Heart right ventricle (tissue), 16 donors: ENCODE measurements at places on chromosomes 1 and 21.

- DNase-seq = no peak
These were observed 994 bp upstream of the LAMTOR5 start for GRCh38 chr1:110408488-110408887.

- DNase-seq = no peak
These were observed 173.0 kb downstream of the ADGRL4 start for GRCh38 chr1:78833491-78833890.

DNA sequence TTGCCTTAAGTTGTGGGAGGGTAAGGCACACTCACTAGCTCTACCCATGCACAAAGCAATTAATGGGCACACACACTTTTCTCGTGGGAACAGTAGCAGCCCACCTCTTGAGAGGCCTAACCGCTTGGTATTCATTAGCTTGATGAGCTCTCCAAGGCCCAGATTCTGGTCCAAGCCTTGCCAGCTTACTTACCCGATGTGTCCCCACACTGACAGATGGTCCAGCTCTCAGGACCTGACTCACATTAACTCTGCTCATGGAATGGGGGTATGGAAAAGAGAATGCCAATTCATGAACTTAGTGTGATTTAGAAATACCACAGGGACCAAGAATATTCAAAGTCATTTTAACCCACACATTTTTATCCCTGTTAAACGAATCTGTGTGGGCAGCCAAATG lies 106.8 kb upstream of the CACHD1 start:
- no peak for DNase-seq

GRCh38 chr1:98404866-98405265 lies 256.7 kb upstream of the SNX7 start:
- no peak for DNase-seq

- no peak for DNase-seq
These were observed 56.7 kb upstream of the RAP1GAP start for GRCh38 chr1:21725748-21726392.

GRCh38 chr1:221786647-221787046 lies 44.8 kb upstream of the DUSP10 start:
- no peak for DNase-seq

- DNase-seq = no peak
These were observed 436.3 kb upstream of the RUNX1 start for GRCh38 chr21:35485364-35485763.

- no peak for DNase-seq
These were observed 22.4 kb downstream of the CASQ2 start for GRCh38 chr1:115746021-115746690.

- no peak for DNase-seq
These were observed 7.4 kb downstream of the IFNAR1 start for GRCh38 chr21:33332143-33332542.

DNA sequence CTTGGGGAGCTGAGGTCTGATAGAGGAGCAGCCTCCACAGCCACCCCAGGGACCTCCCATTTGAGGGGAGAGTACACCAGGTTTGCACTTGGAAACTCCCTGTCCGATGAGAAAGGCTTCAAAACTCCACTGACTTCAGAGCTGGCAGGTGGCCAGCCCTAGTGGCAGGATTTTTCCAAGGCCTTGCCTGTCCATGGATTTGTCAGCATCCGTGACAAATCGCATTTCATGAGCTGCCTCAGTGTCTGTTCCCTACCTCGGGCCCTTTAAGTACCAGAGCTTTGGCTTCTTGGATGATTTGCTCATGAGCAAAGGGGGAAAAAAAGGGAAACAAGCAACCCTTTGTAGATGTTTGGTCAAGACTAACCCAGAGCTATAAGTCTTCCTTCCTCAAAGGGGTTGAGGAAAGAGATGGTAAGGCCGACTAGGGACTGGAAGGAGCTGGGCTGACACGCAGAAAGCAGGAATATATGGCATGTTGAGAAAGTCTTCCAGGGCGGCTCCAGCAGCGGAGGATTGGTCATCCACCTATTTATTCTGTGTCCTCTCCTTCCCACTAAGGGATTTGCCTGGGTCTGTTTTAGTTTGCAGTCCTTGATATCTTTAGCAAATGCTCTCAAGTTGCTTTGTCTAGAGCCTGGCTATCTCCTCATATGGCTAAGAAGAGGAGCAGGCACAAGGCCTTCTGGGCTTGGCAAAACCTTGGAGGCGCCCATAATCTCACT lies 2.7 kb upstream of the HSPG2 start:
- peak; percentile 88 for DNase-seq

GRCh38 chr1:28247612-28248272 lies 11.6 kb upstream of the SESN2 start:
- DNase-seq = no peak

- DNase-seq = no peak
These were observed 101.9 kb downstream of the ZNF644 start for GRCh38 chr1:90919900-90920299.

DNA sequence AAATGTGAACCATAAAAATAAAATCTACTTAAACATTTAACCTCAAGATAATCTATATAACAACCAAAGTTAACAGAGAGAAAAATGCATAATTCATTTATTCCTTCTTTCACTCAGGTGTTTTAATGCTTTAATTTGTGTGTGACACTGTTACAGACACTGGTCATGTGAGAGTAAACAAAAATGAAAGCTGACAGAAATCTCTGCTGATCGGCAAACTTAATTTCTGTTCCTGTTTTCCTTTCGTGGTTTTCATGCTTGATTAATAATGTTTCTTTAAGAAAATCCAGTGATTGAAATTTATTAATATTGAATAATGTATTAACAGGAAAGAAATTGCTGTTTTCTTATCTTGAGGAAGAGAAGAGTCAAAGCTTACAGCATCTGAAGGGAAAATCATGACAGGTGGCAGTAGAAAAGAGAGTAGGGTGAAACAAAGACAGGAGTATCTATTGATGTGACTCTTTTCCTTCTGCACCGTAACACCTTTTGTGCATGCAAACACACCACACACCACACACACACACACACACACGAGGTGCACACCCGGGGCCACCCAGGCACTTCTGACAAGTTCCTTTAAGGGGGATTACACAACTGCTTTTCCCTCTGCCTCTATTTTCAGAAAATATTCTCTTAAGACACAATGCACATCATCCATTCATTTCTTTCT lies 1.6 kb downstream of the OR2AK2 start:
- DNase-seq = no peak

- no peak for DNase-seq
These were observed 41.3 kb upstream of the KCNE1 start for GRCh38 chr21:34553151-34553952.

GRCh38 chr1:209435654-209436566 lies 147.6 kb upstream of the CAMK1G start:
- peak; percentile 62 for DNase-seq

GRCh38 chr1:94596260-94596659 lies 54.7 kb upstream of the F3 start:
- no peak for DNase-seq

DNA sequence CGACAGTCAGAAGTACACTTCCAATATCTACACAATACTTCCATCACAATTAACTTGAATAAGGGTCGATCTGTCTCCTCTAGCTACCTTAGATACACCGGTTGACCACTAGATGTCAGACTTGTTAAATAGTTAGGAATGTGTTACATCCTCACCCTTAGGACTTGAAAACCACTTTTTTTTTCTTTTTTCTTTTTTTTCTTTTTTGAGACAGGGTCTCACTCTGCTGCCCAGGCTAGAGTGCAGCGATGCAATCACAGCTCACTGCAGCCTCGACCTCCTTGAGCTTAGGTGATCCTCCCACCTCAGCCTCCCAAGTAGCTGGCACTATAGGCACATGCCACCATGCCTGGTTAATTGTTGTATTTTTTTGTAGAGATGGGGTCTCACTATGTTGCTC lies 120.4 kb upstream of the GREM2 start:
- no peak for DNase-seq

DNA sequence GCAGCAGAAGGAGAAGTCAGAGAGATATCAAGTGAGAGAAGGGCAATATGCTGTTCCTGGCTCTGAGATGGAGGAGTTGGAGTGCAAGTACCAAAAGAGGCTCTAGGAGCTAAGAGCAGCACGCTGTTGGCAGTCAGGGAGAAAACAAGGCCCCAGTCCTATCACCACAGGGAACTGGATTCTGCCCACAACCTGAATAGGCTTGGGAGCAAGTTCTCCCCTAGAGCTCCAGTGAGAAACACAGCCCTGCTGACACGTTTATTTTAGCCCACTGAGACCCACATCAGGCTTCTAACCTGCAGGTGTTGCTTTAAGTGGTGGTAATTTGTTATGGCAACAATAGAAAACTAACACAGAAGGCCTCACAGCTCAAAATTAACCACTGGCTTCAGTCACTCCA lies 31.8 kb upstream of the ZNF644 start:
- no peak for DNase-seq

GRCh38 chr1:3454811-3455618 lies 550 bp downstream of the ARHGEF16 start:
- peak; percentile 63 for DNase-seq

DNA sequence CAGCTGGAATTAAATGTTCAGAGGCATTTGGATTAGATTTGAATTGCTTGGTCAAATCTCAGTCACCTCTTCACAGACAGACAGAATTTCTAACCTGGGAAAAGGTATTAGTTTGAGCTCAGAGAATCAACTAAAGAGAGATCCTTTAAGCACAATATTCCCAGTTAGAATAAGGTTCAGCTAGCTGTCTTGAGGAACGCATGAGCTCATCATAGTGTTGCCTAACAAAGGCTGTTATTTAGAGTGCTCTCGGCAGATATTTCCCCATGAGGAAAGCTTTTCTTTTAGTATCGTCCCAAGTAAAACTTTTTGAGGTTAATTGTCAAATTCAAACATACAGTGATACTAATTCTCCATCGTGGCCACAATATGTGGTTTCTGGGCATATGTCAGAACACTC lies 269.9 kb downstream of the HLX start:
- no peak for DNase-seq

DNA sequence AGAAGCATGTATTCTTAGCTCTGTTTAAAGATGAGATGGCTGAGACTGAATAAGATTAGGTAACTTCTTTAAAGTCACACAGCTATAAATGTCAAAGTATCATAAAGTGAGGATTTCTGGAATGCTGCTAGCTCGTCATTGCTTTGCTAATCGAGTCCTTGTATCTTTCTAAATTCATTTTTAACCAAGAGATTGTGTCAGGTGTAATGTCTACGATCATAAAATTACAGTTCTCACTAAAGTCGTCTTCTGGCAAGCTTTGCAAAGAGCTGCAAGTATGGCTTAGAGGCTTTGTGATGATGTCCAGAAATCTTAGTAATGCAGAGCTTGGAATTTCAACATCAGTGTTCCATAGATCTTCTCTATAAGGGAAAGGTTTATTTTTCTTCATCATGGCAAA lies 569.8 kb downstream of the LMO4 start:
- DNase-seq = no peak

DNA sequence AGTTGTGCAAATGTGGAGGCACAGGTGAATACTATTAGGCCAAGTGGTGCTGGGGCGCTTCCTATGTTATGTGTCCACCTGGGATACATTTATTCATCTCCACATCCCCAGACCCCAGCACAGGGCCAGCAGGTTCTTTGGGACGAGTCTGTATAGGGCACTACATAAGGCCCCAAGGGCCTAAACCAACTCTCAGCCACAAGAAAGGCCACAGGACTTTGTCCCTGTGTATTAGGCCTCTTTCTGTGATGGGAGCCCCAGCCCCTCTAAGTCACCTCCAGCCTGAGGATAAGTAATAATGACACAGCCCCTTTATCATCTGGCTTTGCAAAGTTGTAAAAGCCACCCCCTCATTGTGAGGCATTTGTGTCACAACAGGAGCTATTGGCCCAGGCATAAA lies 79.2 kb upstream of the CD1D start:
- no peak for DNase-seq

DNA sequence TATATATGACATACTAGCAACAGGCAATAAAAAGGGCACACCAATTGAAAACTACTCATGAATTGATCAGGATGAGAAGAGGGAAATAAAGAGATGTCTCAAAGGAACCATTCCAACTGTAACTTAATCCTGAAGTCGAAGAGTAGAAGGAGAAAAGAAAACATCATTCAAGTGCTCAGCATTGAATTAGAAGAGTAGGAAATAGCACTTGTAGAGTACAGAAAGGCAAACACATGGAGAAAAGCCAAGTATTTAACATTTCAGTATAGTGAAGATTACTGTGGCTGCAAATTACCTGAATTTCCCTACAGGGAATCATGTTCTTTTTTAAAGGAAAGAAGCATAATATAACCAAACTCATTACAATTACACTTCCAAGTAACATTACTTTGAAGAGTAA lies 205.0 kb downstream of the KCTD3 start:
- no peak for DNase-seq

- DNase-seq = no peak
These were observed 104.4 kb downstream of the UCHL5 start for GRCh38 chr1:192954705-192955265.

DNA sequence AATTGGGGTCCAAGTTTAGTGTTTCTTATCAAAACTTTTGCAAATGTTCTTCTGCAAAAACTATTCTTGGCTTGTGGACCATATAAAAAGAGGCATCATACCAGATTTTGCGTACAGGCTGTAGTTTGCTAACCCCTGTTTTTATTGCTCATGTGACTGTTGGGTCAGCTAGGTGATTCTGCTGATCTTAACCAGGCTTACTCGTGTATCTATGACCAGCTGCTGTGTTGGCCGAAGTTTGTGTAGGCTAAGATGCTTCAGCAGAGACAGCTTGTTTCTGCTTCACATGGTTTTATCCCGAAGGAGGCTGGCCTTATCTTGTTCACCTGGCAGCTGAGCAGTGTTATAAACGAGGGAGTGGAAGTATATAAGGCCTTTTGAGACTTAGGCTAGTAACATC lies 38.2 kb downstream of the POU2F1 start:
- no peak for DNase-seq

DNA sequence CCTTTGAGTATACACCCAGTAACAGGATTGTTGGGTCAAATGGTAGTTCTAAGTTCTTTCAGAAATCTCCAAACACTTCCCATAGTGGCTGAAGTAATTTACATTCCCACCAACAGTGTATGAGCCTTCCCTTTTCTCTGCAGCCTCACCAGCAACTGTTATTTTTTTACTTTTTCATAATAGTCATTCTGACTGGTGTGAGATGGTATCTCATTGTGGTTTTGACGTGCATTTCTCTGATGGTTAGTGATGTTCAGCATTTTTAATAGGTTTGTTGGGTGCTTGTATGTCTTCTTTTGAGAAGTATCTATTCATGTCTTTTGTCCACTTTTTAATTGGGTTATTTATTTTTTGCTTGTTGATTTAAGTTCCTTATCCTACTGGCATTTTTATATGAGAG lies 26.4 kb upstream of the LAMC1 start:
- no peak for DNase-seq

DNA sequence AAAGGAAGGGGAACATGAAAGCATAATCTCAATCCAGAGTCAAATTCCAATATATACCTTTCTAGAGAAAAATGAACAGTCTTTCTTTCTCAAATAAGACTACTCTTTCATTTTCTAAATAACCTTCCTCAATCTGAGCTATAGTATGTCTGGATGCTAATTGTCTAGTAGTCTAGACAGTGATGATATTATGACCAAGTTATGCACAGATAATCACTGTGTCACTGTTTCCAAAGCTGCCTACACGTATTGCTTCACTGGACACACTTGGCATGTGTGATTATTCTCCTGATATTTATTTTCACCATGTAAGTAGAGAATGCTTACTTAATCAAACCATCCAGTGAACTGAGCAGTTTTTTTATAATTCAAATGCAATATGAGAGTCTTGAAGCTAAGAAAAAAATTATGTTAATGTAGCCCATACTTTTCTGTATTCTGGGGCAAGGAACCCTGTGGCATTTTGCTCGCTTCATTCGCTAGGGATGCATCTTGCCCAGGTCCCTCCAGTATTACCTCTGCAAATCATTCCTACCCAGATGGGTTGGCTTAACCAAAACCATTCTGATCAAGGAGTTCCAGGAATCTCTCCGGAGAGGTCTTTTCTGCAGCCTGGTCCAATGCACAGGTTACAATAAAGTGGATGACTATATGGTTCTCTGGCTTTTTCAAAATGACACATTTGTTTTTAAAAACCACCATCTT lies 303.1 kb upstream of the RUNX1 start:
- DNase-seq = no peak
